ENCODE measurements at places on chromosomes 3 and 15. TPM values are rescaled to one million over a fixed set of nuclear protein-coding genes. Genes with fewer than 3 reads are reported as not detected.

Gene GOLGA8G
- total RNA-seq: not detected

Gene ARGFX
- not detected for total RNA-seq

Gene CACNA1D
- total RNA-seq: 0.24 TPM

Gene RETNLB
- not detected for total RNA-seq

Gene MITF
- total RNA-seq: 27.2 TPM

Gene CLDND1
- total RNA-seq: 116 TPM

Gene MKRN3
- total RNA-seq: not detected

Gene MESP1
- 6.6 TPM for total RNA-seq

Gene ZMYND10
- total RNA-seq: 0.28 TPM

Gene IL17RE
- total RNA-seq: 13.8 TPM

Gene ZNF620
- total RNA-seq: 2.2 TPM

Gene EXD1
- not detected for total RNA-seq

Gene LRIG1
- 44.2 TPM for total RNA-seq

Gene CLPX
- total RNA-seq: 34.4 TPM

Gene NEIL1
- 41.8 TPM for total RNA-seq

Gene UBA7
- total RNA-seq: 42.0 TPM

Gene GOLGA6L9
- 2.5 TPM for total RNA-seq

Gene METTL6
- total RNA-seq: 16.9 TPM

Gene VEPH1
- total RNA-seq: 3.2 TPM

Gene LRRC3B
- 0.09 TPM for total RNA-seq

Gene HYAL1
- 6.8 TPM for total RNA-seq

Gene ZNF385D
- 12.9 TPM for total RNA-seq

Gene FOXL2
- total RNA-seq: not detected

Gene SEMA3F
- 29.8 TPM for total RNA-seq

Gene SNX22
- 0.38 TPM for total RNA-seq

Gene ADCY5
- total RNA-seq: 14.0 TPM

Gene PLOD2
- 35.3 TPM for total RNA-seq

Gene IGSF10
- 6.1 TPM for total RNA-seq

Gene PRR20G
- total RNA-seq: not detected

Gene BAHD1
- total RNA-seq: 10.4 TPM

Gene EFCC1
- 1.2 TPM for total RNA-seq

Gene LMCD1
- 288 TPM for total RNA-seq

Gene SHF
- total RNA-seq: 10.5 TPM

Gene FES
- total RNA-seq: 93.1 TPM

Gene GOLGA8F
- total RNA-seq: not detected

Gene TLR9
- not detected for total RNA-seq

Gene RHOV
- total RNA-seq: not detected

Gene PSTPIP1
- total RNA-seq: 6.3 TPM

Gene SAXO2
- total RNA-seq: 0.19 TPM

Gene CA12
- 0.75 TPM for total RNA-seq

Gene TM4SF18
- 18.6 TPM for total RNA-seq

Gene ABCF3
- total RNA-seq: 75.2 TPM

Gene CFAP100
- total RNA-seq: not detected

Gene LIPC
- not detected for total RNA-seq
